ENCODE measurements at places on chromosomes 4 and X.
A peak's percentile ranks its signal among the peaks of the same experiment; 100 is the strongest.

DNA sequence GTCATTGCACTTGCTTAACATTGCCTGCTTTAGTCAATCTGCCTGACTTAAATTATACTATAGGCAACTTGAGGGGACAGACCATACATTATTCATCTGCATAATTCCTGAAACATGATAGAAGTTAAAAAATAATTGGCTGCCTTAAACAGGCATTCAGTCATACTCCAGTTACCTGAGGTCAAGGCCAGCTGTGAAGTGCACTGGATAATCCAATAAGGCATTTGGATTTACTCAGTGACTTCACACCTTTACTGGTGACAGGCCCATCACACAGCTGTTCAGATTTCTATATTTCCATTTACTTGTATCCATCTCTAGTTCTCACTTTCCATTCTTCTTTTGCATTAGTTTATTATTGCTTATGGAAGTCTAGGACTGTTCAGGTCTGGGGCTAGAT, 2341.6 kb downstream of the PCDH7 start:
- no peak for DNase-seq

- no peak for DNase-seq
Measured at GRCh38 chr4:150217192-150217591, 138.9 kb downstream of the DCLK2 start.

DNA sequence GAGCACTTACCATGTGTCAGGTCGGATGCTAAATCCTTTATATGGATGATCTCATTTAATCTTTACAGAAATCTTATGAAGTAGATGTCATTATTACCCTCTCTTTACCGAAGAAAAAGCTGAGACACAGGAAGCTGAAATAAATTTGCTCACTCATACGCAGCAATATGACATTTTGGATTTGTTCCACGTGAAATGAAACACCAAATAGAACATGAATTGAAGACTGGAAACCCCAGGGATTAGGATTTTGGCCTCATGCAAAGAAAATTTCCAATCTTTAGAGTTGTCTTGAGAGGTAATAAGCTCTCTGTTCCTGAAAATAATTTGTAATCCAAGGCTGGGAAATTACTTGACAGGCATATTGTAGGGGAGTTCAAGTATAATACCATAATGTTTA, 354.4 kb upstream of the CLNK start:
- DNase-seq = no peak

DNA sequence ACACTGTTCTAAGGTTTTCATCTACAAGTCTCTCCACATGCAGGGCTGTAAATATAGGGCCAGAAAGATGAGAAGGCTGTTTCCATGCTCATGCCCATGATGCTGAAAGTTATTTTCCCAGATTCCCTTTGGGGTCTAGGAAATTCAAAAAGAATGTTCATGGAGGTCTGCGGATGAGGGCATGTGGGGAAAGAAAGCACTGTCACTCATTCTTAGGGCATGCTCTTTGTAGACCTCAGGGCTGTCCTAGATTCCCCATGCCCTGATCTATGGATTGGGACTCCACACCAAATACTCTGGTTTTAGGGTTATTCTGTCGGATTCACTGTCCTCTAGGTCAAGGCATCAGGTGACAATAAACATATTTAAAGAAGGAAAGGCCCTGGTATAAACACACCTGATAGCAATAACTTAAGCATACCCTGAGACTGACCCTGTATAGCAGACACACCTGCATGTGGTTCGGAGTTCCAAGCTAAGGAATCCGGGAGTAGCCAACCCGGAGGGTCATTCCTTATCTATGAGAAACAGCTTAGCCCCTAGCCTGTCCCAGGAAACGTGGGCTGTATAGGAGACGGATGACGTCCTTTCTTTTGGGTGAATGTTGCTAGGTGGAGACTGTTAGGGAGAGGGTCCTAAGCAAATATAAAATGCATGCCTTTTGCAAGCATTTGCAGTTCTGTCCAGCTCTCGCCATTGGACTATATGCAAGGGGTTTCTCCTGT, 37.6 kb downstream of the LNX1 start:
- DNase-seq = no peak

- DNase-seq = no peak
Measured at GRCh38 chrX:2698604-2699003, 7.5 kb downstream of the CD99 start.

GRCh38 chr4:6322761-6323566, 53.3 kb downstream of the WFS1 start:
- DNase-seq = no peak

- DNase-seq = no peak
Measured at GRCh38 chr4:125992891-125993290, 678.1 kb downstream of the FAT4 start.

- DNase-seq = no peak
Measured at GRCh38 chrX:42459735-42460134, 318.2 kb downstream of the PPP1R2C start.

DNA sequence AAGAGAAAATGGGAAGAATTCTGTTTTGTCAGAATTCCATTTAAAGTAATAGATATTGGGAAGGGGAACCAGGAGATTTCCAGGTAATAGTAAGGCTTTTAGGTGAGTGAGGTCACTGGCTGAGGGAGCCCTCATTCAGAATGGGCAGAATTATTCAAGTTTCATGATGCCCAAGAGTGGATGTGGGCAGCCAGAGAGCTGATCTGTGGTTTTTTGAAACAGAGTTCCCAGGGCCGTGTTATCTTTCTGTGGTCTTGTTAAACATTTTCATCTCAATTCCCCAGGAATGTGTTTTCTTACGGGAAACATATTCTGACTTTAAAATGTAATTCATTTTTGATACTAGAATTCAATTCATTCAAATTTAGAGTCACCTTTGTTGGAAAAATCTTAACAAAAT, 182.0 kb upstream of the AADAT start:
- DNase-seq = no peak

- DNase-seq = no peak
Measured at GRCh38 chr4:2958446-2958845, 4.8 kb downstream of the NOP14 start.

- no peak for DNase-seq
Measured at GRCh38 chr4:26937139-26937538, 76.5 kb downstream of the STIM2 start.

GRCh38 chr4:109989044-109989443, 76.4 kb downstream of the EGF start:
- DNase-seq = no peak

DNA sequence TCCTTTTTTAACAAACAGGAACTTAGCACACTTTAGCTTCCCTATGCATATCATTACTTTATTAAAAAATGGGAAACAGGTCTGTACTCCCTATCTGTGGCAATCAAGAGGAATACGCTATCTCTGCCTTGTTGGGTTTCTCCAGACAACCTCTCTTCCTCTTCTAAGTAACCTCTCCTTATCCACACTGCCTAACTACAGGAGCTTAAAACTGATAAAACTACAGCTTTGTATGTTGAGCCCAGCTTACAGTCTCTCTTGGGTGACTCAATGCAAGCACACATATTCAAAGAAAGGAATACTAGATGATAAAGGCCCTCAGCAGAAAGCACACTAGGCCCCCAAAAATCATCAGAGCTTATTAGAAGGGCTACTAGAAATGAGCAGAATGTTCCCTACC, 8.9 kb downstream of the NUP62CL start:
- DNase-seq = no peak

DNA sequence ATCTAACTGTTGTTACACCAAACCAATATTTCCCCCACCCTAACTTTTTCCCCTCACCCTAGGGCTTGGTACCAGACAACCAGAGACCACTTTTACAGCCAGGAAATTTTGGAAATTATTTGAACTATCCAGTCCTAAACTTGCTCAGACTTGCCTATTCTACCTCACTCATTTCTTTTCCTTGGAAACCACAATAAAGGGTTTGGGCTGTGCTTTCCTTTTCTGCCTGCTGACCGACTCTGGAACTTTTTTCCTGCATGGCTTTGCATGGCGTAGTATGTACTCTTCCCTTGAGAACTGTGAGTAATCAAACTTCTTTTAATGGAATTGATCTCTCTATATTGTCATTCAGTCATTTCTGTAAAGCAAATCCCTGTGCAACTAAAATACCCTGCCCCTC, 516.5 kb upstream of the FTHL17 start:
- no peak for DNase-seq

- no peak for DNase-seq
Measured at GRCh38 chrX:79524642-79525041, 157.5 kb upstream of the ITM2A start.

GRCh38 chr4:129138810-129139496, 43.0 kb downstream of the C4orf33 start:
- DNase-seq = no peak

DNA sequence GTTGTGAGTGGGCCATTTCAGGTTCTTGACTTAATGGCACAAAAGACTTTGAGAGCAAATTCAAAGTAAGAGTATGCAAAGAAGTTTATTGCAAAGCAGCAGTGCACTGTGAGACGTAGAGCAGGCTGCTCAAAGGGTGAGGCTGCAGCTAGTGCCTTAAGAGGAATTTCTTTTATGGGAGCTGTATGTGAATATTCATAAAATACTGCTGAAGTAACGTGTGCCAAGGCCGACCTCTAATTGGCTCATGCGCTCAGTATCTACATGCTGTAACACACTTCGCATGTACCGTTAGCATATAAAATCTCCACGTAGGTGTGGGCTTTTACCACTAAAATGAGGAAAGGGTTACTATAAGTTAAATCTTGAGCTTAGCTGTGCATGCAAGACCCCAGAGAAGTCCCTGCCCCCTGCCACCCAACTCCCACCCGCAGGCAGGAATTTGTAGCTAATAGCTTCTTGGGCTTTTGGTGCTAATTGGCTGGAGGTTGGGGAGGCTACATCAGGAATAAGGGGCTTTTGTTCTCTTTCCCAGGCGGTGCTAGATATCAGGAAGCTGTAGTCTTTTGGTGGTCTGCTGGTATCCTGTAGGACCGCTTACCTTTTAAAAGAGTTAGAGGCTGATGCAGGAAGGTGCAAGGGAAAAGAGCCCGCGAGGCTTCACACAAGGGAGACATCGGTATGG, 47.6 kb downstream of the FSTL5 start:
- DNase-seq = no peak

- DNase-seq = no peak
Measured at GRCh38 chr4:46837639-46838038, 71.4 kb downstream of the COX7B2 start.

- no peak for DNase-seq
Measured at GRCh38 chrX:40449396-40449795, 131.4 kb upstream of the ATP6AP2 start.

GRCh38 chrX:68829582-68830418, 979 bp downstream of the EFNB1 start:
- DNase-seq = peak; percentile 21

GRCh38 chrX:18639280-18639679, 32.6 kb downstream of the RS1 start:
- DNase-seq = no peak

DNA sequence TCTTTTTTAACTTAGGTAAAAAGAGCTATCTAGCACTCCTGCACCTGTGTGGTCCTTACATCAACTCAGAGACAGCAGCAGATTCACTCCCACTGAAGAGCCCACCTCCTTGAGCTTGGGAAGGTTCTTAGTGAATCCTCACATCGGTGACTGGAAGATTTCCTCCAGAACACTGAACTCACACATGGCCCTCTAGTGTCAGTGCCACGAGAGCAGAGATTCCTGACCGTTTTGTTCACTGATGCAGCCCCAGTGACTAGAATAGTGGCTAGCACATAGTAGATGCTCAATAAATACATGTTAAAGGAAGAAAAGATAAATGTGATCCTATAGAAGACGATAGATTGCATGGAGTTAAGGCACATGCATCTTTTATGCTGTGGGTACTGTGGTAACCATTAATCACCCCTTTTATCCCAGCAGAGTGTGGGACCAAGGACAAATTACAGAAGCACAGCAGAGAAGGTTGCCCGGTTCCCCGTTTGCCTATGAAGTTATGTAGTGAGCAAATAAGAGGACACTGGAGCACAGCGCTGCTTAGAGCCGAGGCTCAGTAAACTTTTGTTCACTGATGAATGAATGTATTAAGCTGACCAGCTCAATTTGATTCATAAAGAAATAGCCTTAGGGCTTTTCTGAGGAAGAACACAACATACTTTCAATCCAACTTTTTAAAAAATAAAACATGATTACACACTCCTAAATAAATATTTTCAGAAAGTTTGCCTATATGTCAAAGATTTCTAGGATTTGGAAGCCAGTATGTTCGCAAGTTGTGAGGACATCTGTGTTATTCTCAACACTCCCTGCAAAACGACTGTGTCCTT, 8.7 kb downstream of the GASK1B start:
- DNase-seq = no peak

- DNase-seq = no peak
Measured at GRCh38 chrX:31232506-31232905, 160.7 kb upstream of the FTHL17 start.

- DNase-seq = no peak
Measured at GRCh38 chr4:177803151-177803550, 360.9 kb upstream of the AGA start.

- no peak for DNase-seq
Measured at GRCh38 chr4:51858605-51859202, 15.8 kb downstream of the DCUN1D4 start.

DNA sequence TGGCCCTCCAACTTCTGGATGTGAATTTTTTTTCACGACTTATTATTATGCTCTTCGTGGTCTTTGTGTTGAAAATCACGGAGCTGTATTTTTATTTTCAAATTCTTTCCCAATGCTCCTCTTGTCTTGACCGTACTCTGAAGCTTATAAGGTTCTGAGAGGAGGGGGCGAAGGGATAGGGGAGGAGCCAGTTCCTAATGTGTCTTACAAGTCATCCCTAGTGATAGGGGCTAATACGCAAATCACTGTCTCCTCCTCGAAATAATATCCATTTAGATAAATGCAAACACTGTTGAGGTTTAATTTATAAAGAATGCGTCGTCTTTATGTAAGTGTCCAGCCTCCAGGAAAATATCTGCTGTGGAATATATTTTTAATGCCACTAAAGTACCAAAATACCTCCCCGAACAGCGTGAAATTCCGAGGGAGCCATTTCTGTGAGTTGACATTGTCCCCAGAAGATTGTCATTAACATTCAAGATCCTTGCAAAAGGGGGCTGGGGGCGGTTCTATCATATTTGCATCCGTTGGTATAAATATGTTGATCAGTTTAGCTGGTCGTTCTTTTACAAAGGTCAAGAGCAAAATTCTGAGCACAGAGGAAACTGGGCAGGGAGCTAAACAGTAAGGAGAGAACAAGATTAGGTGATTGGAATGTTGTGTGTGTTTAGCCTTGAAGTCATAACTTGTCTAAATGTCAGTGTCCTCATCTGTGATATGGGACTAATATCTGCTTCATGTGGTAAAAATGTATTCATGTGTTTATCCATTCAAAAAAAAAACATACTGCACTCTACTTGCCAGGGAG, 3.7 kb upstream of the FAT1 start:
- no peak for DNase-seq

DNA sequence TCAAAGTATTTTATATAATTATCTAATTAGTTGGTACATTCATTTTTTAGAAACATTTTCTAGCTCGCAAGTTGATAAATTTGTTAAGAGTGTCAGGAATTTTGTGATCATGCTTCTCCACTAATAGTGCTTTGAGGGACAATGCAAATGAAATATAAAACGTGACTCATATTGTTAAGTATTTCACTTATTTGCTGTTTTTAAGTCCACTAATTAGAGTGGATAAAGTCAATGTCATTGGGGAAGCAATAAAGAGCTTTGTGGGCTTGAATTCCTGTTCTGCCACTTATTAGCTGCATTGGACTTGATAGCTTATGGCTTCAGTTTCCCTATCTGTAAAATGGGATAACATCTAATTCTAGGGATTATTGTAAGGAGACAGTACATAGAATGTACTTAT, 26.5 kb upstream of the ANAPC4 start:
- no peak for DNase-seq

GRCh38 chrX:101208152-101208905, 11.3 kb upstream of the DRP2 start:
- DNase-seq = no peak

Measured in activated B cell treated with CpG ODN at 0.5 μM for 24 hours (primary cell).